ENCODE measurements at places on chromosomes 3 and 15.

- no peak for DNase-seq
Measured at GRCh38 chr3:106929081-106929480, 448.2 kb upstream of the CCDC54 start.

DNA sequence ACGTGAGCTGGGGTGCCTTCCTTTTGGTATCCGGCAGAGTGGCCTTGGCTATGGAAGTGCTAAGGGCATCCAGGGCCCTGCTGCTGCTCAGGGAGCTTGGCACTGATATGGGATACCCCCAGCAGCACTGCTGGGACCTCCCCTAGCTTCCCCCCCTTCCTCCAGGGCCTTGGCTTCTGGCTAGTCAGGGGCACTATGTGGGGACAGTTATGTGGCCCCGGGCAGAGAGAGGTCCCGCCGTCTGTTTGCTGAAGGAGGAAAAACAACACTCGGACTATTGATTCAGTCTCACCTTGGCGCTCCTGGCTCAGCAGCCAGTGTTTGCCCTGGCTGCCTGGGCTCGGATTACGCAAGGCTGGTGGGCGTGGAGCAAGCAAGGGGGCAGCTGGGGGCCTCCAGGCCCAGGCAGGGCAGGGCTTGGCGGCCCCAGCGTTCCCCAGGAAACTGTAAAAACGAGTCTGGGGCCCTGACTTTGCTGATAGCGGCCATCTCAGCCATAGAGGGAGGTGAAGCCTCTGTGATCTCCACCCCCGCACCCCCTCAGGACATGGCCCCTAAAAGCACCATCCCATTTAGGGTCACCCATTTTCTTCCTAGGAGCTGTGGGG is 5.7 kb downstream of the FURIN start:
- no peak for DNase-seq

GRCh38 chr3:127735767-127736693 is 63.3 kb downstream of the ABTB1 start:
- peak; percentile 65 for DNase-seq

- DNase-seq: peak; percentile 59
Measured at GRCh38 chr15:70156671-70157271, 59.1 kb upstream of the TLE3 start.

- peak; percentile 48 for DNase-seq
Measured at GRCh38 chr3:194265505-194265892, 85.6 kb downstream of the CPN2 start.

- DNase-seq: no peak
Measured at GRCh38 chr3:146781059-146781458, 175.9 kb upstream of the PLSCR5 start.

- DNase-seq: no peak
Measured at GRCh38 chr3:54653456-54654195, 274.2 kb downstream of the LRTM1 start.

DNA sequence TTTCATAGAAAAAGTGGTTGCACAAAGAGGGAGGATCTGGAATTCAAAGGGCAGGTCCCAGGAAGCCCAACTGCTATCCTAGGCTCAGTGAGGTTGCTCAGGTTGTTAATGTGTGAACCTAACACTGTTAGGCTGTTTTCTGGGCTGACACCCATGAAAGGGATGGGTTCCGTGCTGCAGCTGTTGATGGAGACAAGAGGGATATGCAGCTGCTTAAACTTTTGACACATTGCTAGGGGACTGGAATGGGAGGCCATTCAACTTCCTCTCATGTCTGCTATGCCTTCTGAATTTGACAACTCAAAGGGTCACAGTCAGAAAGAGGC is 198.0 kb upstream of the NR2E3 start:
- DNase-seq: no peak
